ENCODE measurements at places on chromosomes 4 and X.

GRCh38 chrX:29851857-29852605 is 363.3 kb upstream of the MAGEB2 start:
- no peak for DNase-seq

- DNase-seq: no peak
These were observed 230.9 kb downstream of the SOWAHB start for GRCh38 chr4:76666944-76667532.

DNA sequence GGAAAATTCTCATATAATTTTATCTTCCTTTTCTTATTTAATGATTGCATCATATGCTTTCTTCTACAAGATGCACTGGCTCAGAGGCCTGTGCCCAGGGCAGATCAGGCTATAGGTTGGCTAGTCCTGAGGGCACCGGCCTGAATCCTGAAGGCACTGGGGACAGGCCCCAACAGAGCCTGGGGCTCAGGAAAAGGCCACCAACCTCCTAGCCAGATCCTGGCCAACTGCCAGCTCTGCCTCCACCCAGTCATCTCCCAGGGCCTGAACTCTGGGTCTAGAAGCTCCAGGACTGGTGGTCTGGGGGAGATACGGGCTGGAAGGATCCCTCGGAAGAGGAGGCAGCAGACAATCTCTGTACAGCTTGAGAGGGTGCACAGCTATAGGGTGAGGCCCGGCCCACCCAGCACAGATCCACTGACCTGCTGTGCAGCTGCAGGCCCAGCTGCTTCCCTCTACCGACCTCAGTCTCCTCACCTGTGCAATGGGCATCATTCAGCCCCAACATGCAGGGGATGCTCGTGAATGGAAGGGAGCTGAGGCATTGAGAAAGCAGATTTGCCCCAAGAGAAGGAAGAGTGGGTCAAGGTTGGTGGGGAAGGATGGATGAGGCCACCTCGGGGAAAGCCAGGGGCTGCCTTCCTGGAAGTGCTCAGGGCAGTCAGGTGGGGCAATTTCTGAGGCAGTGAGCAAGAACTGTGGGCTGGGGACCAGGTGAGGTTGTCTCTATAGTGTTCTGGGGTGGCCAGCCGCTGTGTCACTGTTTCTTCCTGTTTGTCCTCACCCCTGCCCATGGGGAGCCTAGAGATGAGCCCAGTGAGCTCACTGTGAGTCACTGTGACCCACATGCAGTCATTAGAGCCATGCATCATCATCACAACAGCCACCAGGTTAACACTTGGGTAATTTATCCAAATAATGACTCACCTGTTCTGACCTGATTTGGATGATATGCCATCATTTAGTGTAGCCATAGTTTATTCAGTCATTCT is 22.4 kb upstream of the XAGE2 start:
- no peak for DNase-seq

GRCh38 chr4:105113800-105114199 is 32.9 kb upstream of the TET2 start:
- no peak for DNase-seq

DNA sequence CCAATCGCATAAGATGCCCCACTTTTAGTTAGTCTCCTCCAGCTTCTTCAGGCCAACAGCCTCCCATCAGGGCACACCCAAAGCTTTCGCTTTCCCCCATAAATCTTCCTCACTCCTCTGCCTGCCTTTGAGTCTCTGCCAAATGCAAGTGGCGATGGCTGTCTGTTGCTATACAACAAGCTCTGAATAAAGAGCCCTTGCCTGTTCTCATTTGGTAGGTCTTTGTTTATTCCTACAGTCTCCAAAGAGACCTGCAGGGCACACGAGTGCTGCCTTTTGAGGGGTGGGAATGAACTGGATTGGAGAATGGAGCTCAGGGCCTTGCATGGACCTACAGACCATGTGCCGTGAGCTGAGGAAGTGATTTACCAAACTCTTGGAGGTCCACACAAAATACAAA is 52.2 kb upstream of the SOD3 start:
- DNase-seq: no peak

DNA sequence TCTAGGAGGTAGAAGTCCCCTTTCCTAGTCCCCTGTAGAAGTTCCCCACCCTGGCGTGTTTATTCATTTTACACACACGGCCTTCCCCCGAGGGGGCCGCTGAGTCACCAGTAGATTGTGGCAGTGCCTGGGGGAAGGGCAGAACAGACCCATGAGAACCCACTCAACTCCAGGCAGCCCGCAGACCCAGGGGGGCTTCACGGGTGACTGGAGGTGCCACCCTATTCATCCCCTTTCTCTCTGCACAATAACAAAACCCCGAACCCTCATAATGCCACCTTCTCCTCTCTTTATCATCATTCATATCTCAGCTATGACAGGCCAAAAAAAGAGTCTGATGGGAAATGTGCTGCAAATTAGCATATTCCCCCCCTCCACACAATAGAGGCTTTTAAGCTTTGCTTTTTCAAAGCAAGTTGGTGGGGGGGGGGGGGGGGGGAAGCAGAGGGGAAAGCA is 20.4 kb upstream of the GPM6B start:
- no peak for DNase-seq

DNA sequence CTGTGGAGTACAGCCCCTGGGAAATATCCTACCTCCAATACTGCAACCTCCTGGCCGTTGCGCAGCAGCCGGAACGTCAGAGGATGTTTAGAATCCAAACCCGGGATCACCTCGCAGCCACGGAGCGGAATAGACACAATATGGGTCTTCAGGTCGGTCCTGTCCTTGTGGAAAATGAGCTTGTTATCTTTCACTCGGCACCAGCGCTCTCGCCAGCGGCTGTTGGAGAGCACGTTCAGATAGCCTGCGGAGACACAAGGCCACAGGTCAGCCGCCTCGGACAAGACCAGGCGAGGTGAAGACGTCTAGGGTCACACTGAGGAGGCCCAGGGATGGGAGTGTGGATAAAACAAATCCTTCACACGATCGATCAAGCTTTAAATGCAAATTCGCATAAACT is 139.3 kb downstream of the AFAP1 start:
- DNase-seq: no peak

DNA sequence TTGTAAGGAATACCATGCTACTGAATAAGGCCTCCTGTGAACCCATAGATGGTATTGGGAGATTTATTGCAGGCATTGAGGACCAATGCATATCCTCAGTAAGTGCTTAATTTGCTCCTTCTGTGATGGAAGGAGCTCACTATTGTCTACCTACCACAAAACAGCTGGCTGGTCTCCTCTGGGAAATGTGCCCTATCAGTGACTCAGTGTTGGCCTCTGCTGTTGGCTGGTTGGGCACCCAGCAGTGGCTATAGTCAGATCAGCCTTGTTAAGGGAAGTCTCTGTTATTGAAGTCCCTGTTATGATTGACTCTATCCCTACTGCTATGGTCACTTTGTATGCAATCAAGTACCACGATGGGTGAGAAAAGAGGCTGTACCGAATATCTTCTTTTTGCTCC is 27.5 kb upstream of the OTUD4 start:
- DNase-seq: no peak

DNA sequence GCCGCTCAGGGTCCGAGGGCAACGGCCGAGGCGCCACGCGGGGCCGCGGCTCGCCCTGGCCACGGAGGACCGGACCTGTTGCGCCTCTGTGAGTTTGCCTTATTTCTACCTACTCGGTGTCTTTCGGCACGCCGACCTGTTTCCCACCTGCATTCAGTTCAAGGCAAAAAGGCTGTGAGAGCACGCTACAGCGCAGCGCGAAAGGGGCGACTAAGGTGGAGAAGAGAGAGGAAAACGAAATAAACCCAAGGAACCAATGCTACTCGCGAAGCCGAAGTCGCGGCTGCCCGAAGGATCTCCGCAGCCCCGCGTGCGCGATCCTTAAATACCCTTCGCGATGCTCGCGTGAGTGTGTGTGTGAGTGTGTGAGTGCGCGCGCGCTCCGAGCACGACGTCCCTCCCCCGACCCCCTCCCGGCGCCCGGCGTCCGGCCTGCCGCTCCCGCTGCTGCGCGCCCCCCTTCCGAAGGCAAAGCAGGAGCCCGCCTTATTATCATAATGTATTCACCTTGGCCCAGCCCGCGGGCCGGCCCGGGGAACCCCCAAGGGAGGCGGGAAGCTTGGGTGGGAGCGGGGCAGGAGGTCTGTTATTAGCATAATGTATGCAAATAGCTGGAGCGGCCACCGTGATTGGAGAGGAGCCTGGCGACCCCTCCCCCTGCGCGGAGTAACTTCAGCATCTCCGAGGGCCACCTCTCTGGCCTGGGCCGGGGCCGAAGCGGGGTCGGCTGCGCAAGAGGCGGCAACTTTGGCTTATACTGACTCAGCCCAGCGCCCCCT is at the start of gene COL25A1:
Gene COL25A1 (minus strand): TSS at position 298 of the 779 bp plus-strand sequence.
- DNase-seq: peak; percentile 19

DNA sequence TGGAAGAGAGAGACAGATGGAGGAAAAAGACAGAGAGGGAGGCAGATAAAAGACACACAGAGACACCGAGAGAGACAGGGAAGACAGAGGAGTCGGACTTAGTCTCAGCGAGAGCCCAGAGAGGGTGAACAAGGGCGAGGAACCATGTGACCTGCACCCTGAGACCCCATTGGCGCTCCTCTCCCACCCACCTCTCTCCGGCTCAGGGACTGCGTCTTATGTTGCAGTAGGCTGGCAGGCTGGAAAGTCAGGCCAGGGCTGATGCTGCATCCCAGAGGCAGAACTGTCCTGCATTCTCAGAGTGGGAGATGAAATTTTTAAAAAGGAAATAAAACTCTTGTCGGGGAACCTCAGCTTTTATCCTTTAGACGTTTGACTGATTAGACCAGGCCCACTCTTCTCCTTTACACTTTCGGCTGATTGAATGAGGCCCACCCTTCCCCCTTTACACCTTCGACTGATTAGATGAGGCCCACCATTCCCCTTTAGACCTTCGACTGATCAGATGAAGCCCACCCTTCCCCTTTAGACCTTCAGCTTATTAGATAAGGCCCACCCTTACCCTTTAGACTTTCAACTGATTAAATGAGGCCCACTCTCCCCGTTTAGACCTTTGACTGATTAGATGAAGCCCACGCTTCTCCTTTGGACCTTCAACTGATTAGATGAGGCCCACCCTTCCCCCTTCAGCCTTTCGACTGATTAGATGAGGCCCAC is 29.5 kb upstream of the IL3RA start:
- no peak for DNase-seq

GRCh38 chr4:171785388-171785787 is 27.8 kb upstream of the GALNTL6 start:
- DNase-seq: no peak

DNA sequence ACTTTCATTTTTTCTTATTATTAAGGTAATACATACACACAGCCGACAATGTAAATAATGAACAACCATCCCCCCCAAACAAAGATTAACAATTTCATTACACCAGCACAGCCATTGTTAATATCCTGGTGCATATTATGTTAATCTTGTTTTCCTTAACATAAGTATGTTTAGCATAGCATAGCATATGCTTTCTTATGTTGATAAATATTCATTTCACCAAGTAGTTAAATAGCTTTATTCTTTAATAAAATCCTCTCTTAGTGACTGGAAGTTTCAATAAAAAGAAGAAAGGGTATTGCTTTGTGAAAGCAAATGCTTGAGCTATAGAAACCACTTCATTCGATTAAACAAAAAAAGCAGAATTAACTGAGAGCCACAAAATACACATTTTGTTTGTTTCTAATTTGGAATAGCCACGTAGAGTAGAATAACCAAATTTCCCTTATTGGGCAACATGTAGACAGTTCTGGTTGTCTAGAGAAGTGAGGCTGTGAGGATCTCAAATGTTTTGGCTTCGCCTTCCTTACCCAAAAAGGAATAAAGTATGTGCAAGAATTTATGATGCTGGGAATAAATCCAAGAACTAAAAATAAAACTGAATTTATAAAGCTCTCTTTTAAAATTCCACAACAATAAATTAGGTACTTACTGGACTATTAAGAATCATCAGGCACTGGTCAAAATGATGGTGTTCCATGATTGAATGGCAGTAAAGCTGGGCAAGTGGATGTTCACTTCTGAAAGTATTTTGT is 118.0 kb downstream of the PDE5A start:
- DNase-seq: no peak

- no peak for DNase-seq
These were observed 4.5 kb upstream of the RHOH start for GRCh38 chr4:40192114-40193015.

GRCh38 chr4:113708250-113708649 is 53.3 kb downstream of the CAMK2D start:
- DNase-seq: no peak

GRCh38 chrX:107571296-107571998 is 56.9 kb upstream of the PRPS1 start:
- DNase-seq: no peak

DNA sequence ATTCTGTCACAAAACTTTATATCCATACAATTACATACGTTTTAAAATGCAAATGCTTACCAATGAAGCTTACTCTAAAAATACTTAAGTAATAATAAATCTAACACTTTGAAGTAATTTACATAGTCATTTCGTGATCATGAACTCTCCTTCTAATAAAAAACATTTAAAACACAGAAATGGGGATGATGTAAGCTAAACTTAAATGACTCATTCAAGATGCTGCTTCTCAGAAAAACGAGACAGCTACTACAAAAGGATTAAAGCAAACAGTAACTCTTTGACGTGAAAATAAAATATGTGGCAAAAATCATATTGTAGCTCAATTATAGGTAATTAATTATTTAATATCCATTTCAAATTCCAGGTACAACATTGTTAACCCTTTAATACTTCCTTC is 148.7 kb downstream of the FGF16 start:
- no peak for DNase-seq

GRCh38 chr4:156858071-156858470 is 113.5 kb downstream of the PDGFC start:
- no peak for DNase-seq

DNA sequence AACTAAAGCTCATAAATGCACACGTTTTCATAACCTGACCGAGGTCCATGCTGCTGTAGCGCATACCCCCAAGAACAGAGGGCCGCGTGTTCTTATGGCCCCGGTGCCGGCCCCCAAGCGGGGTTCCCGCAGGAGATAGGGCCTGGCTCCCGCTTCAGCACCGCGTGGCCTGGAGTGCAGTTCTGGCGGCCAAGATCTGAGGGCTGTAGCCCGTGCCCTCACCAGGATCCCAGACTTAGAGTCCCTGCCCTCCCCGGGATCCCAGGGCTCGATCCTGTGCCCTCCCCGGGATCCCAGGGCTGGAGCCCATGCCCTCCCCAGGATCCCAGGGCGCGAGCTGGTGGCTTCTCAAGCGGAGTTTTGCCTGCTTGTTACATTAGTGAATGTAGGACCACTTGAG is 1.0 kb upstream of the GRPEL1 start:
- no peak for DNase-seq

DNA sequence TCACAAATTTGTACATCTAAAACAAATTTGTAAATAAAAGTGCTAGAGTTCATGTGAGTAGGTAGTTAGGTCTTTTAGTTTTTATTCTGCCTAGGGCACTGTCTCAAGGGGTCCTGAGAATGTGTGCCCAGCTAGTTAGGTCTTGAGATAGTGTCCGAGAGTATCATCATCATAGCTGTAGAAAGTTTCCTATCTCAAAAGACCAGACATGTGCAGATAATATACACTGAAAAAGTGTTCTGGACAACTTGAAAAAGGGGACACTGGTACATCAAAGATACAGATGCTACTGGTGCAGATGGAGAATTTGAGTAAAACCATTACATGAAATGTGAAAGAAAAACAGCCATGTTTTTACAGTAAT is 1.8 kb upstream of the ZCCHC4 start:
- DNase-seq: no peak

GRCh38 chr4:99540277-99540939 is 23.4 kb downstream of the TRMT10A start:
- DNase-seq: no peak

GRCh38 chr4:163595580-163595979 is 101.1 kb downstream of the TMA16 start:
- DNase-seq: no peak

GRCh38 chr4:179728305-179728704 is 2286.1 kb upstream of the AGA start:
- no peak for DNase-seq
